ENCODE measurements at places on chromosomes 7 and 10. TPM values are rescaled to one million over a fixed set of nuclear protein-coding genes. Genes with fewer than 3 reads are reported as not detected.

ZNF365 gene
- total RNA-seq, result 0.35 TPM

IFIT1B gene
- total RNA-seq, result 3.0 TPM

OR2A7 gene
- total RNA-seq, result 17.2 TPM

EVX1 gene
- not detected for total RNA-seq

ODAD2 gene
- total RNA-seq, result 0.35 TPM

OR6B1 gene
- total RNA-seq, result not detected

ATP6V0A4 gene
- 57.6 TPM for total RNA-seq

ZNF655 gene
- total RNA-seq, result 101 TPM

MAT1A gene
- total RNA-seq, result 0.47 TPM

GPER1 gene
- 6.0 TPM for total RNA-seq

IKZF1 gene
- 12.7 TPM for total RNA-seq

CLCN1 gene
- total RNA-seq, result 3.9 TPM

CNPY1 gene
- not detected for total RNA-seq

TBL2 gene
- total RNA-seq, result 40.6 TPM

ASB13 gene
- total RNA-seq, result 12.8 TPM

LLCFC1 gene
- total RNA-seq, result not detected

A1CF gene
- 3.9 TPM for total RNA-seq

CCNJ gene
- 11.8 TPM for total RNA-seq

LRRN3 gene
- 3.7 TPM for total RNA-seq

Measured in metanephros (tissue), 2 donors.